Sigmoid colon (tissue), 7 donors: ENCODE measurements at places on chromosomes 13 and 19. TPM values are rescaled to one million over a fixed set of nuclear protein-coding genes. Genes with fewer than 3 reads are reported as not detected.
A peak's percentile ranks its signal among the peaks of the same experiment; 100 is the strongest.

C19orf67 gene
- total RNA-seq: not detected

PSPC1 gene
- total RNA-seq: 48.2 TPM

STARD13 gene
- total RNA-seq: 81.3 TPM

TMPRSS9 gene
- total RNA-seq: not detected

IL12RB1 gene
- total RNA-seq: 0.99 TPM

FPR1 gene
- 2.8 TPM for total RNA-seq

CILP2 gene
- total RNA-seq: 0.16 TPM

HS6ST3 gene
- under 0.01 TPM for total RNA-seq

ZNF793 gene
- 6.1 TPM for total RNA-seq

NLRP11 gene
- total RNA-seq: not detected

GRCh38 chr13:99261059-99261458, 2.9 kb upstream of the GPR18 start:
- DNase-seq: no peak
- H3K27ac ChIP-seq: no peak overlapping the region
- H3K4me1 ChIP-seq: peaks cover 8% of the 10 kb centered on the region
- no peaks in the 10 kb centered on the region for H3K27me3 ChIP-seq

GRCh38 chr13:34179481-34179880, 361.5 kb downstream of the RFC3 start:
- peaks cover 12% of the 10 kb centered on the region for H3K4me1 ChIP-seq
- no peak for DNase-seq
- no peak overlapping the region for H3K27ac ChIP-seq
- no peaks in the 10 kb centered on the region for H3K27me3 ChIP-seq
- no peaks in the 10 kb centered on the region for H3K36me3 ChIP-seq
- no peak overlapping the region for H3K4me3 ChIP-seq

GRCh38 chr13:38419312-38419873, 69.7 kb downstream of the UFM1 start:
- H3K27ac ChIP-seq: no peak overlapping the region
- no peak overlapping the region for H3K4me3 ChIP-seq
- no peaks in the 10 kb centered on the region for H3K27me3 ChIP-seq
- H3K36me3 ChIP-seq: no peaks in the 10 kb centered on the region
- DNase-seq: no peak

DNA sequence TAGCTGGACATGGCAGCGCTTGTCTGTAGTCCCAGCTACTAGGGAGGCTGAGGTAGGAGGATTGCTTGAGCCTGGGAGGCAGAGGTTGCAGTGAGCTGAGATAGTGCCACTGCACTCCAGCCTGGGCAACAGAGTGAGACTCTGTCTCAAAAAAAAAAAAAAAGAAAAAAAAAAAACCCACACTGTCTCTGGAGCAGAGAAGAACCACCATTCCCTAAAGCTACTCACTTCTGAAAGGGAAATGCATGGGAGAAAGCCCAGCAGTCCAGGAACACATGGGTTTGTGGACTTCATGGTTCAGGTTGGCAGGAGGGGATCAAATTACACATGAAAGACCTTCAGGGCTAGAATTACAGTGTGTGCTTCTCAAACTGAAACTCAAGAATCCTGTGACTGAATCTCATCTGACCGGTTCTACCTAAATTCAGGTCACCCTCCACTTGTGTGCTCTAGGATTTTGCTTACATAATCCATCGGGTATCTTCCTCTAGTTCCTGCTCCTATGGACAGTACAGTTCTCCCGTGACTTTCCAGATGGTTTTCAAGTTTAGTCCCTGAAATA, 30.2 kb upstream of the CPB2 start:
- H3K4me1 ChIP-seq: no peaks in the 10 kb centered on the region
- no peak overlapping the region for H3K27ac ChIP-seq
- H3K36me3 ChIP-seq: no peaks in the 10 kb centered on the region
- H3K27me3 ChIP-seq: peaks cover 3% of the 10 kb centered on the region
- no peak for DNase-seq

GRCh38 chr13:37348916-37349643, 243.6 kb upstream of the CSNK1A1L start:
- no peaks in the 10 kb centered on the region for H3K27me3 ChIP-seq
- no peaks in the 10 kb centered on the region for H3K36me3 ChIP-seq
- no peak for DNase-seq

GRCh38 chr13:101695870-101696516, 243.5 kb downstream of the ITGBL1 start:
- H3K27ac ChIP-seq: no peak overlapping the region
- H3K4me3 ChIP-seq: no peak overlapping the region
- no peaks in the 10 kb centered on the region for H3K4me1 ChIP-seq
- no peaks in the 10 kb centered on the region for H3K36me3 ChIP-seq
- DNase-seq: no peak

DNA sequence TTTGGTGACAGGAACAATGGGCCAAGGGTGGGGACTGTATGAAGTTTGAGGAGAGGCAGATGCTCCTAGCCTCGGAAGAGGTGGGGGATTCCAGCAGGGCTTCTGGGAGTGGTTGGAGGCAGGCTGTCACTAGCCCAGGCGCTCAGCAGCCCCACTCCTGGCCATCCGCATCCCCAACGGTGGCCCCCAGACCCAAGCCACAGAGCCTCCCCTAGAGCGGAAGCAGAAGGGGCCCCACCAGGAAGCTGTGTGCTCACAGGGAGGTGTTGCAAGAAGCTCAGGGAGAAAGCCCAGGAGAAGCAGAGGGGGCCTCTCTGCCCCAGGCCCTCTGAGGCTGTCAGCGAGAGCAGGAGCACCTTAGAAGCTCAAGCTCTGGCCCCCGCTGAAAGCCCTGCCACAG, 8.3 kb downstream of the PRAM1 start:
- no peaks in the 10 kb centered on the region for H3K4me1 ChIP-seq
- no peak overlapping the region for H3K4me3 ChIP-seq
- H3K27me3 ChIP-seq: no peaks in the 10 kb centered on the region
- DNase-seq: no peak
- H3K36me3 ChIP-seq: peaks cover 13% of the 10 kb centered on the region

GRCh38 chr19:10333758-10334587, 644 bp upstream of the RAVER1 start:
- peak overlapping the region; percentile 91 for H3K27ac ChIP-seq
- peak overlapping the region; percentile 76 for H3K4me3 ChIP-seq
- peaks cover 18% of the 10 kb centered on the region for H3K36me3 ChIP-seq
- no peak for DNase-seq
- H3K4me1 ChIP-seq: peaks cover 33% of the 10 kb centered on the region

GRCh38 chr13:114151031-114151430, 18.6 kb upstream of the RASA3 start:
- no peaks in the 10 kb centered on the region for H3K4me1 ChIP-seq
- H3K36me3 ChIP-seq: no peaks in the 10 kb centered on the region
- no peak overlapping the region for H3K4me3 ChIP-seq
- DNase-seq: no peak
- H3K27me3 ChIP-seq: no peaks in the 10 kb centered on the region

DNA sequence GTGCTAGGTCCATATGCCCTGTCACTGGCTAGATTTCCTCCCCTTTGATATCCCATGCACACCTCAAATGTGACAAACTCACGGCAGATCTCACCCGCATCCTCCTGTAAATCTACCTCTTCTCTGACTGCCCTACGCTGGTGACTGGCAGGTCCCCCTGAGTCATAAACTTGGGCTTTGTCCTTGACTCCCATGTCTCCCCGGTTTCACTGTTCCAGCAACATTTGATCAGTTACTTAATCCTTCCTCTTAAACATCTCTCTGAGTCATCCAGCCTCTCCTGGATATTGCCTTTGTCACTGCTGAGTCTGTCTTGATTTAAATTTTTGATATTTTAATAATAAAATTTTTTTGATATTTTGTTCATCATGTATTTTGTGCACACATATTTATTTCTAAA, 26.5 kb downstream of the FAM216B start:
- no peak overlapping the region for H3K27ac ChIP-seq

DNA sequence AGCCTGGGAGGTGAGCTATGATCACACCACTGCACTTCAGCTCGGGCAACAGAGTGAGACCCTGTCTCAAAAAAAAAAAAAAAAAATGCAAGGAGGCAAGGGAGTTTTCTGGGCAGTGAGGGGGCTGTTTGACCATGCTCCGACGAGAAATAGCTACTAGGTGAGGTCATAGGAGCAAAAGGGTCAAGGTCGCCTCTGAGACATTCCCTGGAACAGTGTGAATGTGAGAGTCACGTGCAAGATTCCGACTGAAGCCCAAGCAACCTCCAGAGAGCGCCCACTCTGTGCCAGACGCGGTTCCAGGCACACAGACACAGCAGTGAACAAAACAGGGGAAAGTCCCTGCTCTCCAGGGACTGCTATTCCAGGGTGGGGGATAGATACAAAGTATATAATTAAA, 2.5 kb downstream of the ZNRF4 start:
- H3K27me3 ChIP-seq: no peaks in the 10 kb centered on the region
- H3K36me3 ChIP-seq: no peaks in the 10 kb centered on the region
- no peaks in the 10 kb centered on the region for H3K4me1 ChIP-seq
- DNase-seq: no peak
- no peak overlapping the region for H3K27ac ChIP-seq

- no peaks in the 10 kb centered on the region for H3K4me1 ChIP-seq
- H3K36me3 ChIP-seq: no peaks in the 10 kb centered on the region
- no peak overlapping the region for H3K27ac ChIP-seq
- H3K4me3 ChIP-seq: no peak overlapping the region
- DNase-seq: no peak
- H3K27me3 ChIP-seq: no peaks in the 10 kb centered on the region
These were observed 19.3 kb downstream of the CEACAM1 start for GRCh38 chr19:42508892-42509444.

- H3K36me3 ChIP-seq: no peaks in the 10 kb centered on the region
- H3K4me1 ChIP-seq: no peaks in the 10 kb centered on the region
These were observed 6.3 kb upstream of the MRPS31 start for GRCh38 chr13:40777166-40777808.

DNA sequence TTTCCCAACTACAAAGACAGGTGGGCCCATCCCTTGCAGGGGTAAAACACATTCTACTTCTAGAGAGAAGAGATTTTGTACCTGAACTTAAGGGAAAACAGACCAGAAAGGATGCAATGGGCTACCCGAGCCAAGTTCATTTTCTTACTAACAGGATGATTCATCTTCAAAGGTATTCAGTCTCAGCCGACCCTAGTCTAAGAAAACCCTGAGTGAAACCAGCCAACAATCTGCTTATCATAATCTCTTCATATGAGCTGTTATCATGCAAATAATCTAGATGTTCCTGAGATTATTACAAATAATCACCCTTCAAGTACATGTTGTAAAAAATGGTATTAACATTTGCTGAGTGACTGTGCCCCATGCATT, 15.6 kb downstream of the PABPC3 start:
- H3K36me3 ChIP-seq: no peaks in the 10 kb centered on the region
- H3K27ac ChIP-seq: no peak overlapping the region
- peaks cover 4% of the 10 kb centered on the region for H3K27me3 ChIP-seq
- no peak for DNase-seq

DNA sequence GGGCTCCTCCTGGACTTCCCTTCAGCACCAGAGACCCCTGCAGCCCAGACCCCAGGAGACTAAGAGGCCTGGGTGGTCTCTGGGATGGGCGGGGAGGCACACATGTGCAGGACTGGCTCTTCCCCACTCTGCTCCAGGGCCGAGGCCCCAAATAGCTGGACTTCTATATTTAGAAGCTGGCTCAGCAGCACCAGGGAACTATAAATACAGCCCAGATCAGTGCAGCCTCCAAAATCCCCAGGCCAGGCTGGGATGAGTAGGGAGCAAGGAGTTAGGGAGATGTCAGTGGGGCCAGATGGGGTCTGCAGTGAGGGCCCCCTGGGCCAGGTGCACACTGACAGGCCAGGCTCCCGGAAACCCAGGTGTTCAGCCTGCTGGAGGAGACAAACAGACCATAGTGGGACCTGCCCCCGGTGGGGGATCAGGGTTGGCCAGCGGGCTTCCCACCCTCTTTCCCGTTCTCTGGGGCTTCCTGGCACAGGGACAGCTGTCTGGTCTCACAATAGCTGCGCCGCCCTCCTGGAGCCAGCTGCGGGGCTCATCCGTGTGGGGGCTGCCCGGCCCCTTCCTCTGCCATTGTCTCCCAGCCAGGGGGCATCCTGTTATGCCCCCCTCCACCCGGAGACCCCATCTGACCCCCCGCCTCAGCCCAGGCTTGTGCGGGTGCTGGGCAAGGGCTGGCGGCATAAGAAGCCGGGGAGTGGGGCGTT, 5.5 kb upstream of the ADGRE5 start:
- H3K4me3 ChIP-seq: peak overlapping the region; percentile 10
- H3K27me3 ChIP-seq: no peaks in the 10 kb centered on the region
- peak overlapping the region; percentile 75 for H3K27ac ChIP-seq
- peaks cover 47% of the 10 kb centered on the region for H3K4me1 ChIP-seq

GRCh38 chr19:16585808-16586476, 13.7 kb upstream of the SLC35E1 start:
- no peak overlapping the region for H3K4me3 ChIP-seq
- peak overlapping the region; percentile 69 for H3K27ac ChIP-seq
- peaks cover 80% of the 10 kb centered on the region for H3K4me1 ChIP-seq
- H3K27me3 ChIP-seq: no peaks in the 10 kb centered on the region
- DNase-seq: no peak
- no peaks in the 10 kb centered on the region for H3K36me3 ChIP-seq

DNA sequence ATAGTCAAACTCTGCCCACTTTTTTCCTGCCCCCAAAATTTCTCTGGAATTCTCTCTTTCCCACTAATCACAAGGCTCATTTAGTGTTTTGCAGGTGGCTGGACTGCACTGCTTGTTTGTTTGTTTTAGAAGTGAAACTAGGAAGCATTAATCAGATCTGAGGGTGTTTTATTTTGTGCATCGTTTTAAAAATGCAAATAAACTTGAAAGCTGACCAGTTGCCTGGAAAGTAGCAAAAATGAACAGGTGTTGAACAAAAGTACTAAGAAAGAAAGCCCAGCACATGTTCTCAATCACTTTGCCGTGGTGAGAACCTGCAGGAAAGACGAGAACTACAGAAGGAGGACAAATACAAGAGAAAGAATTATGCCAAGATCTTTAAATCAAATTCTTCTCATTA, 365.5 kb downstream of the PCDH9 start:
- no peak overlapping the region for H3K4me3 ChIP-seq
- H3K27ac ChIP-seq: no peak overlapping the region
- no peaks in the 10 kb centered on the region for H3K4me1 ChIP-seq
- H3K27me3 ChIP-seq: no peaks in the 10 kb centered on the region

DNA sequence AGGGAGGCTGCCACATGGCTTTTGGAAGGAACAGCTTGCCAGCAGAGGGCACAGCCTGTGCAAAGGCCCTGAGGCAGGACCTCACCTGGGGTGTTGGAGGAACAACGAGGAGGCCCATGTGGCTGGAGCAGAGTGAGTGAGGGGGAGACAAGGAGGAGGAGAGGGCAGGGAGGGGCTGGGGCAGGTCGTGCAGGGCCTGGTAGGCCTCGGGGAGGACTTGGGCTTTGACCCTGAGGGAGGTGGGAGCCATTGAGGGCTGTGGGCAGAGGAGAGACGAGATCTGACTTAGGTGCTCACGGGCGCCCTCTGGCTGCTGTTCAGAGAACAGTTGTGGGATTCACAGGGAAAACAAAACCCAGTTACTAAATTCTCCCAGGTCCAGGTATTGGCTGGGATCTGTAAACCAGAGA, 25.2 kb downstream of the ZNRF4 start:
- no peak for DNase-seq
- H3K4me1 ChIP-seq: no peaks in the 10 kb centered on the region
- no peak overlapping the region for H3K27ac ChIP-seq
- no peaks in the 10 kb centered on the region for H3K36me3 ChIP-seq
- H3K4me3 ChIP-seq: no peak overlapping the region
